ENCODE measurements at places on chromosomes 7 and 10.
A peak's percentile ranks its signal among the peaks of the same experiment; 100 is the strongest.

DNA sequence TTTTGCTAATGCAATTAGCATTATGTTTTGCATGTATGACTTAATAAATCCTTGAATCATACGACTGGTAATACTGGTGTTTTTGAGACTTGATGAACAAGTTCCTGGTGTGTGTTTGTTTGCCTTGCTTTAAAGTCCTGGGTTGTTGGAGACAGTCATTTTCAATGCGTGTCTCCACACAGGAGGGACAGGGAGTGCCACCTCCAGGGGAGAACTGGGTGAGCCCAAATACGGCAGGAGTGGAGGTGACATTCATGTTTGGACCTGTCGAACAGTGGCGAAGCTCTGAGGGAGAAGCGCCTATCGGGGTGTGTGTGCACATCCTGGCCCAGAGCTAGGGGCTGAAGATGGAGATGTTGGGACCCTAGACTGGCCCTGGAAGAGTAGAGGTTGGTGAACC lies 43.8 kb downstream of the DAGLB start:
- DNase-seq = no peak

DNA sequence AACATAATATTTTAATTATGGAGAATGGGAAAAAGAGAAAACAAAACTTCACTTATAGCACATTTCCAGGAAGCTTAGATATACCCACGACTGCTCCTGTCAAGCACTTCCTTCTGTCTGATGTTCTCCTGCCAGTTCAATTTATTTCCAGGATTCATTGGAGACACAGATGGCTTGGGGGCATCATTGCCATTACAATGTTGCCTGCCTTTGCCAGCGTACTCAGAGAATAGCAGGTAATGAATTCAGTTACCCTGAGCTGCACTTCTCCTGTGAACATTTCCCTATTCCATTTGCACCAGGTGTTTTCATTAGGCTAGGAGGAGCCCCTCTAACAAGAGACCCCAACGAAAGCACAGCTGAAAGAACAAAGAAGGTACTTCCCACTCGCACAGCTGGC lies 33.7 kb downstream of the INSIG1 start:
- DNase-seq = no peak

GRCh38 chr7:28885771-28886170 lies 72.4 kb downstream of the TRIL start:
- no peak for DNase-seq

GRCh38 chr10:106765241-106765754 lies 399.2 kb downstream of the SORCS1 start:
- DNase-seq = no peak

GRCh38 chr7:116598278-116598677 lies 73.4 kb downstream of the CAV1 start:
- no peak for DNase-seq

GRCh38 chr7:30331338-30331737 lies 46.9 kb downstream of the ZNRF2 start:
- no peak for DNase-seq

DNA sequence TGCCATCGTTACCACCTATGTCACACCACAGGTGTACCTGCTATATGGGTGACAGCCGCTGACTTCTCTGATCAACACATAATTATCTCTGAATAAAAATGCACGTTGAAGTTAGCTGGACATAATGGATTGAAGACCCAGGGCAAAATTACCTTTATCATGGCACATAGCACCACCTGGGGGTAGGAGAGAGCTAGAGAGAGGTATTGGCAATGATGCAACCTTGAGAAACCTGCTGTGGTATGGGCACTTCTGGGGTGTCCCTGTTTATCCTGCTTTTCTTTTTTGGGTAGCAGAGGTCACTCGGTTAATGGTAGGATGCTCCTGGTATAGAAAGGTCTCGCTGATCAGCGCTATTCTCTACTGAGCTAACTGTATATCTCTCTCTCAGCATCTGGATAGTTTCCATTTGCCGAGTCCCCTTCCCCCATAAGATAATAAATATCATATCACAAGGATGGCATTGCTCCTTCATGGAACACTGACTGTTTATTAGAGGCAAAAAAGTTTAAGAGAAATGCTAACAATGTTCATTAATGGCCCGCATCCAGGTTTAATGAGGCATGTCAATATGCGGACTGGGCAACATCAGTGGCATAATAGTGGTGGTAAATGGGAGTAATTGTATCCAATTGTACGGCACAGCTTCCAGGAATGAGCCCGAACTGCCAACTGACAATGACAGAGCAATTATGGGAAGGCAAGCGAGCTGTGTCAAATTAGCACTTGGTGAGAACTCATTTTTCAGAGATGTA lies 323.1 kb downstream of the TFEC start:
- peak; percentile 87 for DNase-seq

- DNase-seq = peak; percentile 75
These were observed 78.5 kb downstream of the LHPP start for GRCh38 chr10:124539935-124540641.

- no peak for DNase-seq
These were observed 183.0 kb downstream of the THSD7A start for GRCh38 chr7:11648980-11649379.

GRCh38 chr7:155228894-155229293 lies 68.8 kb upstream of the INSIG1 start:
- DNase-seq = no peak

DNA sequence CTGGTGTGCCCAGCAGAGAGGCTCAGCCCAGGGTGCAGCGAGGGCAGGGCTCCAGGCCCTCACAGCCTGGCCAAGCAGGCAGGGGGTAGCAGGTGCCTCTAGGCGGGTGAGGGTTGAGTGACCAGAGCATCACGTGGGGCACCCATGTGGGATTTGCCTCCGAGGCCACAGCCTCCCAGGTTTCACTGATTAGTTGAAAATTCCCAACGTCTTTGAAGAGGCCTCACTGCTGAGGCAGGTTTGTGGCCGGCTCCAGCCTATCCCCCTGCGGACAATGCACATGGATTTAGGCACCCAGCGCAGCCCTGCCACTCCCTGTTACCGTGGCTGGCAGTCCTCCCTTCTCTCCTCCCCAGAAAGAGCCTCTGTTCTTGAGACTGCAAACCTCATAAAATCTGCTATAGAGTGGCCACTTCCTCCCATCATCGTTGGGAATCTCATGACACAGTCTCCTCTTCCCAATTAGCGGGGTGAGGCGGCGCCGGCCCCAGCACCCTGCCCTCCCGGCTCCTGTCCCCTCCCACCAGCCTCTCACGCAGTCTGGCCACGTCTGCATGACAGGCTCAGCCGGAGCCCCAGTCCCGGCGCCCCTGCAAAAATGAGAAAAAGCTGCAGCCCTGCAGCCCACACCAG lies 10.8 kb downstream of the MYL10 start:
- no peak for DNase-seq

GRCh38 chr7:1030444-1031070 lies 13.8 kb upstream of the GPR146 start:
- no peak for DNase-seq

DNA sequence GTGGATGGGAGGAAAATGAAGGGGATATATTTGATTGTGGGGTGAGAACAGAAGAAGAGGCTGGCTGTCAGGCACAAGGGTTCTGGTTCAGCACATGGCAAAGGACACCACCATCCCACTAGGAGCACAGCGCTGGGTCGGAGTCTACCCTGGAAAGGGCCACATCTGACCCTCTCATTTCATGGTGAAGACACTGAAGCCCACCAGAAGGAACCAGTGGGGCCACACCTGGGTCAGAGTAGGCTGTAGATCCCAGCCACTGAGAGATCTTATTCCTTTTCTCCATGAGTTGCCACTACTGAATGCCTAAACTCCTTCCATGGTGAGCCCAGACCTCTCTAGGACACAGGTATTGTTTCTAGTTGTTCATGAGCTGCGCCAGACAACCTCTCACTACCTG lies 25.8 kb downstream of the SFTPD start:
- no peak for DNase-seq

DNA sequence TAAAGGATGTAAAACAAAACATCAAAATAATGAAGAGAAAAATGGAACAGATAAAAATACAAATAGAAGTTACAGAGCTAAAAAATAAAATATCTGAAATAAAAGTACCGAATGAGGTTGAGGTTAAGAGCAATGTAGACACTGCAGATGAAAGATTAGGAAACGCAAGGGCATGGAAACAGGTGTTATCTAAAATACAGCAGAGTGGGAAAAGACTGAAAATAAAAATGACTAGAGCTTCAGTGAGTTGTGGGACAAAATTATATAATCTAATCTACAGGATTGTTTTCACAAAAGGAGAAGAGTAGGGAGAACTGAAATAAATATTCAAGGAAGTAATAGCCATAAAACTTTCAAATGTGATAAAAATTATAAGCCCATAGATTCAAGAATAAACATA lies 123.8 kb downstream of the PTEN start:
- DNase-seq = no peak

GRCh38 chr10:131310142-131310541 lies 1.4 kb downstream of the TCERG1L start:
- DNase-seq = peak; percentile 31

- DNase-seq = no peak
These were observed 71.2 kb downstream of the SHH start for GRCh38 chr7:155741082-155741481.

DNA sequence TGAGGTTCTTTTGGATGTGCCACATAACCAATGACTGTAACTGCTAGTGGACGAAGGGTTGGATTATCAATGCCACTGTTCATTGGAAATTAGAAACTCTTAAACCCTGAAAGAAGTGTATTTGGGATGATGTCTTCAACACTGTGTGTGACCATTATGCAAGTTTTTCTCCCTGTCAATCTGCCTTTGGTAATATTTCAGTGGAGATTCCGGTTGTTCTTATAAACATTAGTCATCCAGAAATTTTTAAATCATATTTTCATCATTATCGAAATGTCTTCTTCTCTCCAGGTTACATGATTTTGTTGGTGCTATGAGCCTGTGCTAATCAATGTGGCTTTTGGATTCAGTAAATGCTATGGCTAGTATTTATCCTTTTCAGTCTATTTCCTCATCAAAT lies 61.7 kb upstream of the KLF6 start:
- DNase-seq = no peak

- DNase-seq = no peak
These were observed 84.7 kb upstream of the TMEM168 start for GRCh38 chr7:112874909-112875308.

DNA sequence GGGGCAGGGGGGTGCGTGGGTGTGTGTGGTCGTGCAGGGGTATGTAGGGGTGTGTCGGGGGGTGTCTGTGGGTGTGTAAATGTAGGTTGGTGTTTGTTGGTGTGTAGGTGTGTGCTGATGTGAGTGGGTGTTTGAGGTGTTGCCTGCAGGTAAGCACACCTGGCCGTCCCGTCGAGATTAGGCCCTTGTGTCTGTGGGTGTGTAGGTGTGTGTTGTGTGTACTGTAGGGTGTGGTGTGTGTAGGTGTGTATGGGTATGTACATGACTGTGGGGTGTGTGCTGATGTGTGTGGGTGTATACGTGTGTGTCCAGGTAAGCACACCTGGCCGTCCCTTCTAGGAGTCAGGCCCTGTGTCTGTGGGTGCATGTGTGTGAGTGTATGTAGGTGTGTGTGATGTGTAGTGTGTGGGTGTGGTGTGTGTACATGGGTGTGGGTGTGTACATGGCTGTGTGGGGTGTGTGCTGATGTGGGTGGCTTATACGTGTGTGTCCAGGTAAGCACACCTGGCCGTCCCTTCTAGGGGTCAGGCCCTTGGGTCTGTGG lies 15.8 kb downstream of the FAM20C start:
- no peak for DNase-seq

- DNase-seq = no peak
These were observed 11.8 kb downstream of the NCOA4 start for GRCh38 chr10:46018453-46019176.

DNA sequence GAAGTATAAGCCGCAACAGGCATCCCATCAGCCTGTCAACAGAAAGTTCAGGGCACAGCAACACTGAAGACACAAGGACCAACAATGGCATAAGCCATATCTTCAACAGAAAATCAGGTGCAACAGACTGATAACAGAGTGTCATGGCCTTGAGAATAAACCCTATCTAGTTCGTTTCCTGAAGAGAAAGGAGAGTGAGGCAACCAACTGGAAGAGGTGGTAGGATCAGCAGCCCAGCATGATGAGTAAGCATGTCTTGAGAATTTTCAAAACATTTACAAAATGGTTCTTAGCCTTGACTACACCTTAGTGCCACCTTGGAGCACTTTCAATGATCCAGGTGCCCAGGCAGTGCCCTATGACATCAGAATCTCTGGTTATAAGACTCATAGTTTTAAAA lies 290.2 kb upstream of the SEMA3C start:
- DNase-seq = no peak

- no peak for DNase-seq
These were observed 1.7 kb downstream of the NYAP1 start for GRCh38 chr7:100485471-100485876.

- no peak for DNase-seq
These were observed 757.1 kb downstream of the INHBA start for GRCh38 chr7:40945788-40946187.

- no peak for DNase-seq
These were observed 41.0 kb downstream of the FOXK1 start for GRCh38 chr7:4722960-4723630.

GRCh38 chr7:37526623-37527022 lies 78.0 kb upstream of the ELMO1 start:
- DNase-seq = no peak

DNA sequence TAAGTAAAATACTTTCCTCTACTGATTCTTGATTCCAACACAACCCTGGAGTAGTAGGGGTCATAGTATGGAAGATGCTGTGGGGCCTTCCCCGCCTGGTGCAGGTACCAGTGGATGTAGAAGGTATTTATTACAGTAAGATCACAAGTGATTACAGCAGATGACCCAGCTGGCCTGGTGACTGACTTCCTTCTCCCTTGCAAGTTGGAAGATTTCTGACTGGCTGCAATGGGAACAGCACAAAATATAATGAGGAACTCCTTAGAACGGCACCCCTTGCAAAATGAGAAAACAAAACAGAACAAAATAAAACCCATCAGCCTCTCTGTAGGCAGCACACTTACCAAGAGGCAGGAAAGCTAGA lies 61.7 kb upstream of the TARP start:
- DNase-seq = no peak

GRCh38 chr10:132551093-132551807 lies 13.7 kb downstream of the INPP5A start:
- DNase-seq = no peak

GRCh38 chr7:46671108-46671769 lies 750.2 kb upstream of the IGFBP3 start:
- no peak for DNase-seq

- no peak for DNase-seq
These were observed 32.3 kb downstream of the SMURF1 start for GRCh38 chr7:99111591-99111990.

GRCh38 chr7:112882991-112883390 lies 92.8 kb upstream of the TMEM168 start:
- DNase-seq = no peak

- DNase-seq = no peak
These were observed 143.3 kb upstream of the KAT6B start for GRCh38 chr10:74683067-74683466.

GRCh38 chr10:43667761-43668386 lies 19.2 kb upstream of the ZNF32 start:
- DNase-seq = no peak
